ENCODE measurements at places on chromosomes 1 and 21. TPM values are rescaled to one million over a fixed set of nuclear protein-coding genes. Genes with fewer than 3 reads are reported as not detected.

The AUNIP gene
- not detected for total RNA-seq

The METTL13 gene
- 23.2 TPM for total RNA-seq

DNA sequence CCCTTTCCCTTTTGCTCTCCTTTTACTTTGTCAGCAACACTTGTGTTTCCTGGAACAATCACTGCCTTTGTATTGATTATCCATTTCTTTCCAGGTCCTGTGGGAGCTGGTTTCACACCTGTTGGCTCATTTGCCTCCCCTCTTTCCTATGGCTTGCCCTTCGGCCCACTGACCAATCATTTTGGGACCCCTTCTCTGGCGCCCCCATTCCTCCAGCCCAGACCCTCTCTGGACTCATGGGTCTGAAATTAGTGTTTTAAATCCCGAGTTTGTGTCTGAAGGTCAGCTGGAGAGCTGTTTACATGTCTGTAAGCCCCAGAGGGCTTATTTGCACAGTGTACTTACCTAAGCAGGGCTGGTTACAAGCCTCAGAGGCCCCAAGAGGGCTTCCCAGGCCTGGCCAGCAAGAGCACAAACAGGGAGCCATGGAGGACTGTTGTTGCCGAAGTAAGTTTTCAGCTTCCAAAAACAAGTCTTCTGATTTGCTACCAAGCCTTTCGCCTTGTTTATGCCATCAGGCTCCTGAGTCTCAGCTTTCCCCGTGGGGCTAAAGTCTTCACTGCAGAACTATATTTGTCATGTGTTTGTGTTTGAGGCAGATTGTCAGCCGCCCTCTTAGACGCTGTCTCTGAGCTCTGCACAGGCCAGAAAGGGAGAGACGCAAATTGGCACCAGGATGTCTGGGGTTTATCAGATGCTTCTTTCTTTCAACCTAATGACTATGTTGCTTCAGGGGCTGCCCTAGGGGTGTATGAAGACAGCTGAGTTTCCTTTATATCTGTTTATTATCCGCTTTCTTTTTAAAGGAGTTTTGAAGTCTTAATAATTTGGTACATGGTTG, 93.0 kb downstream of the ATP1A1 start:
- DNase-seq, result no peak

GRCh38 chr1:24535021-24535424, 20.9 kb upstream of the NCMAP start:
- no peak for DNase-seq

- no peak for DNase-seq
Observed at GRCh38 chr1:210257698-210258529, 25.3 kb downstream of the SERTAD4 start.

DNA sequence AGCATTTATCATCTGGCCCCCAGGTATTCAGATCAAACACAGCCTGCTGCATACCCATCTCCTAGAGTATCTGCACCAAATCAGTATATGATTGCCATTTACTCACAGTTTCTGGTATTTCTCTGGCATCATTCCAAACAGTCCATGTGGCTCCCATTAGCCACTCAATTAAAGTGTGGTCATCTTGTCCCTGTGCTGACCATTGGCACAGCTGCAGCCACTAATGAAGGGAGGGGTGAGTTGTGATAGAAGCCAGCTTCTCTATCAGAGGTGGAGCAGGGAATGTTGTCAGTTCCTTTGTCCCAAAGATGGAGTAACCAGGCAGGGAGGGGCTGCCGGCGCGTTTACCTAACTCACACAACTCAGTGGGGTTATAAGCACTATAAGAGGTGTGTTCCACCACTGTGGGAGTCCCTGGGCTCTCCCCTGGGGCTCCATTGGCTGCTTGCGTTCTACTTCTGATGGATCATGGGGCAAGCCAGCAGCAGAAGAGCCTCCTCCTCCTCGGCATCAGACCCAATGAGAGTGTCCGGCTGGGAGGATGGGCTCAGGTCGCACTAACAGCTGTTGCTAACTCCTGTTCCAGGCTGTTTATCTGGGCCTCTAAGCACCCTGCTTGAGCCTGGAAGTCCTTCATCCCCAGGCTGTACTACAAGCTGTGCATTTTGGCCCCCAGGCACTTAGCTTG, 108.6 kb downstream of the GDAP2 start:
- DNase-seq, result no peak

DNA sequence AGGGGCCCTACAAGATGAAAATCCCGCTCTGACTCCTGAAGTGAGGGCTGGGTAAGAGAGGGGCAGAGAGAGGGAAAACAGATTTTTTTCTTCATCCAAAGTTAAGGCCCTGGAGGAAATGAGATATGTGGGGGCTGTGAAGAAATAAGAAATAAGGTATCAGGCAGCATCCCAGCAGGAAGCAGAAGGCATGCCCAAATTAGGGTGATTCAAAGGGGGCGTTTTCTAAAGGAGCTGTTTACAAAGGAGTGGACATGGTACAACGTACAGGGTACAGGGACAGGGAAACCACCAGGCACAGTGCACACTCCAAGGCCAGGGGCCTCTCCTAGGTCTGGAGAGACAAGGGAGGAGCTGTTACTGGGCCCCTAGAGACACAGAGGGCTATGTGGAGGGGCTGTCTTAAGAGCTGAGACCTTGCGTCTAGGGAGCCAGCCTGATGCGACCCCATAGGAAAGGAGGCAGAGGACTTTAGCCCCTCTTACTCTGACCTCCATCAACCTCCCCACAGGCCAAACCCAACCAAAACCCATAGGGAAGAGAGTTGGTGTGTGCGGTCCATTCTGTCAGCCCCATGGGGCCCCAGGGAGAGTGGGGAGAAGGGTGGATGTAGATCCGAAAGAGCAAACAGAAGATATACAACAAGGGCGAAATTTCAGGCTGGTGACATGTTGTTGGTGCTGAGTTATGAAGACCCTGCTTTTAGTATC, 38.6 kb downstream of the STYXL2 start:
- DNase-seq, result no peak

The INKA2 gene
- 3.8 TPM for total RNA-seq

The SH2D2A gene
- 4.6 TPM for total RNA-seq

DNA sequence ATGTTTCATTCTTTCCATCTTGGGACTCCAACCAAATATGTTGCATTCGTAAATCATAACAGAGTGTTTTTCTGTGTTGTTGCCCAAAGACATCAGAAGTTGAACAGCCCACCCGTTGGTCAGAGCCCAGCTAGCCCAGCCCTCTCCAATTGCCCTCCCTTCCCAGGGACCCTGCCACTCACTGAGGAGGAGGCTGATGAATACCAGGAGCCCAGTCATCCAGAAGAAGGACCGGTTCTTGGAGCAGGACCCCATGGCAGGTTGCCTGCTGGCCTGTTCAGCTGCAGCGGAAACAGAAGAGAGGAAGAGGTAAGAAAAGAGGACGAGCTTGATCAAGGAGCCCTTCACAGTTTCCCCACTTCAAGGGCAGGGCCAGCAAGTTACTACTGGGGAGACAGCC, 172.2 kb upstream of the ETV3 start:
- no peak for DNase-seq

- no peak for DNase-seq
Observed at GRCh38 chr1:56863265-56863992, 8.8 kb downstream of the C8A start.

DNA sequence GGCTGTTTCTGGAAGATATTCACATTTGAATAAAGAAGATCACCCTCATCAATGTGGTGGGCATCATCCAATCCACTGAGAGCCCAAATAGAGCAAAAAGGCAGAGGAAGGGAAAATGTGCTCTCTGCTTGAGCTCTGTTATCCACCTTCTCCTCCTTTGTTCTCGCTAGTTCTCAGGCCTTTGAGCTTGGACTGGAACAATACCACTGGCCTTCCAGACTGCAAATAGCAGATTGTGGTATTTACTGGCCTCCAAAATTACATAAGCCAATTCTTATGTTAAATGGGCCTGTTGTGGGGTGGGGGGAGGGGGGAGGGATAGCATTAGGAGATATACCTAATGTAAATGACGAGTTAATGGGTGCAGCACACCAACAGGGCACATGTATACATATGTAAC, 219.3 kb downstream of the C1orf94 start:
- no peak for DNase-seq

- no peak for DNase-seq
Observed at GRCh38 chr1:109765896-109766615, 2.3 kb upstream of the EPS8L3 start.

DNA sequence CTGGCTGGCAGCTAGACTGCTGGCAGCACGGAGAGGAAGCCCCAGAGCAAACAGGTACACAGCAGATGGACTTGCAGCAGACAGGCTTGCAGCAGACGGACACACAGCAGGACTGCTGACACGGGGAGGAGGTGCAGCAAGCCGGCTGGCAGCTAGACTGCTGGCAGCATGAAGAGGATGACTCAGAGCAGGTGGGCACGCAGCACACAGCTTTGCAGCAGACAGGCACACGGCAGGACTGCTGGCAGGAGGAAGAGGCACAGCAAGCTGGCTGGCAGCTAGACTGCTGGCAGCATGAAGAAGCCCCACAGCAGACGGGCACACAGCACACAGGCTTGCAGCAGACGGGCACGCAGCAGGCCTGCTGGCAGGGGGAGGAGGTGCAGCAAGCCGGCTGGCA, 498 bp downstream of the KRTAP10-2 start:
- no peak for DNase-seq

DNA sequence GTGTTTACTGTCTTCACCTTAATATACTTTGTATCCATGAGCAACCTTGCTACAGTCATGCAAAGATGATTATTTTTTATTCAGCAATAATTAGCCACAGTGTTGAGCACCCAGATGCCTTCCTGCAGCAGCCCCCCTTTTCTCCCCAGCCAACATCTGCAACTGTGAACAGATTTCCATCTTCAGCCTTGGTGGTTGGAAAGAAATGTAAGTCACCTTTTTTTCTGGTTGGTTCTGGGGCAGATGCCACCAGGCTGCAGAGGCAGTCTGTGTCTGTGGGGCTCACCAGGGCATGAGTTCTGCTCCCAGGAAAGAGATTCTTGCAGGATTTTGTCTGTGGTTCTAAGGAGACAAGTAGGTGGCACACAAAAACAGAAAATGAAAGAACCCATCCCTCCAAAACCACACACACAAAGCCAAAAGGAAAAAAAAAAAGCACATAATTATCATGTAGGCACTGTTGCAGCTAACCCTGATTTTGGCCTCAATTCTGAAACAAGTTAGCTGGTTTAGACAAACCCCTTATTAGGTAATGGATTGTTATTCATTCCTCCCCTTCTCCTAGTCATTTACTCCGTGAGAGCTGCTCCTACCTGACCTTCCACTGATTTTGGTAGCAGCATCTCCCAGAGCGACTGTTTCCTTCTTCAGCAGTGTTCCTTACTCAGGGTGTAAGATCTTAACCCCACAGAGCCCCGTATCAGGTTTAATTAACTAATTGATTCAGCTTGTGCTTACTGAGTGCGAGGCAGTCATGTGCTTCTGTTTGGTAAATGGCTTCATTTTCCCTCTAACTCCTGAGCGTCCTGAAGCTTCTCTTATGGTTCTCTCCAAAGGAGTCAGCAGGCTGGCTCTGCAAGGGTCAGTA, 36.5 kb downstream of the GALNT2 start:
- DNase-seq, result no peak

The LRRC71 gene
- total RNA-seq, result not detected

The SPATA46 gene
- not detected for total RNA-seq

The F5 gene
- 0.44 TPM for total RNA-seq

The KIF17 gene
- 3.5 TPM for total RNA-seq

DNA sequence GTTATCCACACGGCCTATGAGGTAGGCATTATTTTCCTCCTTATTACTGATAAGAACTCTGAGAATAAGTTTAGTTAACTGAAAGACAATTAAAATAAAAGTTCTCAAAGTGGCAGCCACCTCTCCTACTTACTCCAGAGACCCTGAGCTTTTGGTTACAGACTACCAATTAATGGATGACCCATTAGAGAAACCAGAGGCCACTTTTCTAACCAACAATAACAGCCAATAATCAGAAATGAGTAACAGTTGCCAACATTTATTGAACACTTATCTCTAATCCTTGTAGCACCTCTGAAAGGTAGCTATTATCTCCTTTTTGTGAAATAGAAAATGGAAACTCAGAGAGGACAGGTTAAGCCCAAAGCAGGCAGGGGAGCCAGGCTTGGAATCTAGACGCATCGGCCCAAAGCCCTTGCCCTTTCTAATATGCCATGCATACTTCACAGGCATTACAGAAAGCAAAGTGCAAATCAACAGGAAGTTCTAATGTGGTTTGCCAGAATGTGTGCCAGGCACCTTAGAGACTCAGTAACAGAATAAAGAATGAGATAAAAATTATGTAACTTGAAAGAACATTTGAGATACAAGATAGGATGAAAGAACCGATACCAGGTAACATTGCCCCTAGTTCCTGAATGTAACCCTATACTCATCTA, 50.0 kb downstream of the BEND5 start:
- DNase-seq, result no peak

- DNase-seq, result no peak
Observed at GRCh38 chr1:118039170-118039569, 109.6 kb downstream of the WDR3 start.

DNA sequence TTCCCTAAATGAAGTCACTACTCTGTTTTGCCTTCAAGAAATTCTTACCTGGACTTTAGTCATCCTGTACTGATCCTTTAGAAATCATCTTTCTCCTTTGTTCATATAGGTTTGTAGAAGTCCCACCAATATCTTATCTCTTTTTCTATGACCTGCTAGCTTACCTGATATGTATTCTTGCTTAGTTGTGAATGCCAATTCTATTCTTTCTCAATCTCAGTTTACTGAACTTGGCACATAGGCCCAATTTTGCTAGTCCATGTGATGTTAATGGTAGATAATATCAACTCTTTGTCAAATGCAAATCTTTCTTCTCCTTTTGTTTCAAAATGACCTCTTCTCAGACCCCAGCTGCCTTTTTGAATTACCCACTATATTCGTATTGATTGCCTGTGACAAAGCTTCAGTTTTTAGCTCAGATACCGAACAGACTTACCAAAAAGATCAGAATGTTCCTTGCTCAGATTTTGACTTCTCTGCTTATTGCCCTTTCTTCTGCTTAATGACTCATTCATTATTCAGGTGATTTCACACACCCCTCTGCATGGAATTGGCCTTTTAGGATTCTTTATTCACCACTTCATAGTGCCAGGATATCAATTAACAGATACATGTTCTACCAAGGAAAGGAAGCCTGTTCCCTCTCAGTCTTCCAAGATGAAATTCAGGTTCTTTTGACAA, 20.6 kb downstream of the IPO9 start:
- no peak for DNase-seq

The RPTN gene
- total RNA-seq, result not detected

DNA sequence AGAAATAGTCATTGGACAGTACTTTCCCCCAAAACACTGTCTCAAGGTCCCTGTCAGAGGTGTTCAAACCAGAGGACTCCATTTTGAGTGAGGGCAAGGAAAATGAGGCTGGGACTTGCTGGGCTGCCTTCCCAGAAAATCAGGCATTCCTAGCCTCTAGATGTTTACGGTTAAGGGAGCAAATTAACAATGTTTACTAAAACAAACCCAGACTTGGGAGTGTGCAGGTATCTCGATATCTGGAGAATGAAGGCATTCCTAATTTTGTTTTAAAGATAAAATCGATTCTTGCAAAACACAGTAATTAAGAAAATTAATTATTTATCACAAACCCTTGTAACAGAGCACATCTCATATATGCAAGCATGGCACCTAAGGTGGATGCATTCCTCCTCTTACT, 48.9 kb upstream of the CITED4 start:
- DNase-seq, result no peak

DNA sequence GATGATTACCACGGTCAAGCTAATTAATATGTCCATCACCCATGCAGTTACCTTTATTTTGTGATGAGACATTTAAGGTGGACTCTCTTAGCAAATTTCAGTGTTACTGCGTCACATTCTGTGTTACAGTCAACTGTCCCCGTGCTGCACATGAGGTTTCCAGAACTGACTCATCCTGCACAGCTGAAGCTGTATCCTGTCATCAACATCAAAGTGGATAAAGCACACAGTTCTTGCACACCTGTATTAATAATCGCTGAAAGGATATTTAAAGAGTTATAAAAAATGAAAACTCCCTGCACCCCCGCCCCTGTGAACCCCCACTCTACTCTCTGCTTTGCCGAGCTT, 3.4 kb upstream of the KRTAP10-5 start:
- DNase-seq, result no peak

The GCSAML gene
- 0.15 TPM for total RNA-seq

All from breast epithelium (tissue), 4 donors.